Activated CD4-positive, alpha-beta T cell treated with anti-CD3 and anti-CD28 coated beads, Interleukin-2, amount 10 ng/mL, durations not matched to agents 24 days and 14 days (primary cell): ENCODE measurements at places on chromosomes 16 and 17. TPM values are rescaled to one million over a fixed set of nuclear protein-coding genes. Genes with fewer than 3 reads are reported as not detected.

- no peak for DNase-seq
Observed at GRCh38 chr17:75228305-75228704, 22.8 kb downstream of the NUP85 start.

Gene MGAT5B
- 0.21 and 0.51 TPM in 2 replicates for total RNA-seq

Gene NPW
- total RNA-seq = 6.9 and 7.0 TPM in 2 replicates

Gene KCNJ2
- not detected in 2 replicates for total RNA-seq
